Lung (tissue), 17 donors: ENCODE measurements at places on chromosomes 7 and 10. TPM values are rescaled to one million over a fixed set of nuclear protein-coding genes. Genes with fewer than 3 reads are reported as not detected.

Gene PLAC9
- 12.1 TPM for total RNA-seq

Gene PTN
- total RNA-seq, result 0.77 TPM

Gene FAM25C
- not detected for total RNA-seq

Gene FAM171A1
- 10.8 TPM for total RNA-seq

Gene TAS2R41
- total RNA-seq, result not detected

Gene OPN4
- not detected for total RNA-seq

Gene UTF1
- total RNA-seq, result 0.52 TPM

Gene METTL27
- total RNA-seq, result 22.1 TPM

- no peak for DNase-seq
- no peaks in the 10 kb centered on the region for H3K36me3 ChIP-seq
- H3K27ac ChIP-seq, result no peak overlapping the region
- no peak overlapping the region for H3K4me3 ChIP-seq
- no peaks in the 10 kb centered on the region for H3K4me1 ChIP-seq
Observed at GRCh38 chr7:74312418-74313028, 23.3 kb downstream of the CLIP2 start.

- DNase-seq, result no peak
- H3K4me3 ChIP-seq, result no peak overlapping the region
- H3K4me1 ChIP-seq, result no peaks in the 10 kb centered on the region
- H3K36me3 ChIP-seq, result no peaks in the 10 kb centered on the region
- H3K27me3 ChIP-seq, result no peaks in the 10 kb centered on the region
- peak overlapping the region; percentile 49 for H3K27ac ChIP-seq
Observed at GRCh38 chr10:62760401-62760800, 44.1 kb upstream of the ADO start.

GRCh38 chr7:28088032-28088431, 92.6 kb downstream of the JAZF1 start:
- H3K27me3 ChIP-seq, result no peaks in the 10 kb centered on the region
- no peaks in the 10 kb centered on the region for H3K36me3 ChIP-seq
- no peak overlapping the region for H3K27ac ChIP-seq
- no peak for DNase-seq
- H3K4me1 ChIP-seq, result no peaks in the 10 kb centered on the region
- no peak overlapping the region for H3K4me3 ChIP-seq

- no peaks in the 10 kb centered on the region for H3K36me3 ChIP-seq
- H3K27ac ChIP-seq, result no peak overlapping the region
- no peak for DNase-seq
- H3K4me3 ChIP-seq, result no peak overlapping the region
- no peaks in the 10 kb centered on the region for H3K27me3 ChIP-seq
- H3K4me1 ChIP-seq, result no peaks in the 10 kb centered on the region
Observed at GRCh38 chr10:70622981-70623844, 20.7 kb upstream of the PRF1 start.

DNA sequence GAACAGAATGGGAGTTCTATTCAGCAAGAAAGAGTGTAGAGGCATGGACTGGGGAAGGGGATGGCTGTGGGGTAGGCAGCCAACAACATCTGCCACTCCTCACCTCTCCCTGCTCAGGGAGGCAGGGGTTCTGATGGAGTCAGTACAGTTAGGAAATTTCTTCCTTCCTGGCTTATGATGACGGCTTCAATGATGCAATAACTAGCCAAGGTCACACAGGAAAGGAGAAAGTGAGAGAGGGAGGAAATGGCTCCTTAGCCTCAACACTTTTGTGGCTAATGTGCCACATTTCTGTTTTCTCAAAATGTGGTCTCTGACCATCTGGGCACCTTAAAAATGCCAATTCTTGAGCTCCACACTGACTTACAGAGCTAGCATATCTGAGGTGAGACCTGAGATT, 79.3 kb upstream of the PDZD8 start:
- H3K4me3 ChIP-seq, result no peak overlapping the region
- no peaks in the 10 kb centered on the region for H3K36me3 ChIP-seq
- no peak overlapping the region for H3K27ac ChIP-seq
- DNase-seq, result no peak

DNA sequence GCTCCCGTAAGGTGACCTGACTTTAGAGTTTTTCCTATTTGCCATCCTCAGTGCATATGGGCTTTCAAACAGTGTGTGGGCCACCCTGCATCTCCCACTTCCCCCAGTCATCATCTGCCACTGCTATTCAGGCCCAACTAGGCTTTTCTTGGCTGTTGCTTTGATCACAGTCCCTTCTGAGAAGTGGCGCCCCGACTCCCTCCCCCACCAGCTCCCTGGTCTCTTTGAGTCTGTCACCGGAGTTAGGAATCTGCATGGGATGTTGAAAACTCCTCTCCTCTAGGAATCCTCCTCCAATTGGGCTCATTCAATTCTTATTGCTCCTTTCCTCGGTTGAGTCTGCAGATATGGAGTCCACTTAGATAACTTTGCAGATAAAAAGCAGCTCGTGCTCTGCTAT, 32.1 kb downstream of the HIF1AN start:
- H3K4me3 ChIP-seq, result no peak overlapping the region
- no peaks in the 10 kb centered on the region for H3K4me1 ChIP-seq
- peaks cover 43% of the 10 kb centered on the region for H3K27me3 ChIP-seq
- no peak overlapping the region for H3K27ac ChIP-seq

- peaks cover 21% of the 10 kb centered on the region for H3K4me1 ChIP-seq
- no peak for DNase-seq
- peak overlapping the region; percentile 73 for H3K27ac ChIP-seq
Observed at GRCh38 chr10:86954681-86955500, 2.5 kb downstream of the MMRN2 start.

DNA sequence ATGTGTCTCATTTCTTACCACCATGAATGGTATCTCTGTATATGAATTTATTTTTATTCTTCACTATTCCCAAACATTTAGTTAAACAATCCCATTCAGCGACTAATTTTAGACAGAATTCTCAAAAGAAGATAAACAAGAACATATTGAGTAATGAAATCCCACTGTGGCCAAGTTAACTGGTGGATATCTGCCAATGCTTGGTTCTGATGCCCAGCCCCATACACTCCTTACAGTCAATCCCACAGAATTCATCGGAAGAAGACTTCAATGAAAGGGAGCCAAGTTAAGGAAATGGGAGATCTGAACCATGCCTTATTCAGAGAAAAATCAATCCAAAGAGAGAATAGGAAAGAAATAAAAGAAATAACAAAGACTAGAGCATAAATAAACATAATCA, 518.0 kb downstream of the XPNPEP1 start:
- no peaks in the 10 kb centered on the region for H3K27me3 ChIP-seq
- no peak overlapping the region for H3K4me3 ChIP-seq
- H3K36me3 ChIP-seq, result no peaks in the 10 kb centered on the region
- DNase-seq, result no peak
- H3K4me1 ChIP-seq, result no peaks in the 10 kb centered on the region

DNA sequence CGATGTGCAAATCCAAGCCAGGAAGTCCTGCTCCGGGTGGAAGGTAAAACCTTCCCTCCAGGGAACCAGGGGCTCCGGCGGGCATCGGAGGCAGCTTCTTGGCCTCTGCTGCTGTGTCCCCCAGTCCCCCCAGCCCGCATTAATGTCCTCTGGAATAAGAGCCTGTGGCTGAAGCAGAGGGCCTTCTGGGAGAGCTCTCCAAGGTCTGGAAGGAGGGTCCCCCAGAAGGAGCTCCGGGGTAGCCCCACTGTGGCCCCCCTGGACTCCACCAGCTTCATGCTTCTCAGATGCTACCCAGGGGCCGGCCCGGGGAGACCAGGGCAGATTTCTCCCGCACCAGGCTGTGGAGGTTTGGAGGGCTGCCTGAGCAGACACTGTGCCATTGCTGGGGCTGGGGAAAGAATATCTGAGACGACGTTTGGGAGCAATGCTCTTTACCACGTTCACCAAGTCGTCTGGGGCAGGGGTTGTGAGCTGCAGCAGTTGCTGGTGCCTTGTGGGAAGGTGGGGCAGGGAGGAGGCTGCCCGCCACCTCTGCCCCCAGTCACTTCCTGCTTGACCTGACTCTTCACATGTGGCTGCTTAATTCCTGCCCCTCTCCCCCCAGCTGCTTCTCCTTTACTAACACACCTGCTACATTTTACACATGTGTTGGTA, 8.3 kb downstream of the ZNF853 start:
- H3K4me1 ChIP-seq, result no peaks in the 10 kb centered on the region
- H3K36me3 ChIP-seq, result peaks cover 6% of the 10 kb centered on the region
- H3K27me3 ChIP-seq, result no peaks in the 10 kb centered on the region
- no peak overlapping the region for H3K27ac ChIP-seq
- no peak for DNase-seq
- no peak overlapping the region for H3K4me3 ChIP-seq

DNA sequence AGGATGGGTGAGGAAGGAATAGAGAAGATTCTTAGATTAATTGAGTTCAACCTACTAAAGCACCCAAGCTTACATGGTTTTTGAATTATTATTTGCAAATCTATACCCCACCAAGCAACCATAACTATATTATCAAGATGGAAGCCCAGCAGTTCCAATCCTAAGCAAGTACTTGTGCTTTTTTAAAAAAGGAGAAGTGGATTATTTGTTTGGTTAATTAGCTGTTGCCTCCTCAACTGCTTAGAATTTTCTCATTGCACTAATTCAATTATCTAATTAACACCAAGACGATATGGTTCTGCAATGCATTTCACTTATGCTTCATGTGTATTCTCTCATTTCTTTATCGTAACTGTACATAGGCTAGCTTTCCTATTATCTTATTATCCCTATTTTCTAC, 27.3 kb upstream of the WIPF3 start:
- no peaks in the 10 kb centered on the region for H3K36me3 ChIP-seq
- H3K27me3 ChIP-seq, result peaks cover 46% of the 10 kb centered on the region
- no peaks in the 10 kb centered on the region for H3K4me1 ChIP-seq
- DNase-seq, result no peak

DNA sequence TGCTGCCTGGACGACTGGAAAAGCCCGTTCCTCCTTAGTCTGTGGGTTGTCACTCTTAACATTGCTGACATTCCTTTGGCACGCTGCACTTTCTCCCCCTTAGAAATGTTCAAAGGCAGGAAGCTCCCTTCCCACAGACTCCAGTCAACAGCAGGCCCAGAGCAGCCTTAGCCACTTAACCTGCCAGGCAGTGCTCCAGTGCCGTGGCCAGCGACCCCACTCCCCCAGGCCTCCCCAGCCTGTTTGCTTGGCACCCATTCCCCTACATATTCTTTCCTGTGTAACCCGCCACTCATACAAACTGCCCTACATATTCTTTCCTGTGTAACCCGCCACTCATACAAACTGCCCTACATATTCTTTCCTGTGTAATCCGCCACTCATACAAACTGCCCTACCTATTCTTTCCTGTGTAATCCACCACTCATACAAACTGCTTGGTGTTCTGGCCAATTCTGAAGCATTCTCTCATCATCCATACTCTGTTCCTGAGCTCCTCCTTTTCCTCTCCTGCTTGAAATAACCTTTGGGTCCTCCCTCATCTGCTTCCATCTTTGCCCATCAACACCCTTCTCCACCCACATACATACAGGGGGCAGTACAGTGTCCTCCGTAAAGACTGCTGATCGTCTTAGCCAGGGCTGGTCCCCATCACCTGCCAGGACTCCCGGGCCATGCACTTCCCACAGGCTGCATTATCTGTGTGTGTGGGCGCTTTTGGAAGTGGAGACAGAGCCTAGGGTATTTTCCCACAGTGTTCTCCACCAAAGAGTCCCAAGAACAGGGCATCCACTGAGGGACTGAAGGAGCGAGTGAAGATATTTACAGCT, 57.3 kb downstream of the ADARB2 start:
- H3K4me1 ChIP-seq, result peaks cover 8% of the 10 kb centered on the region
- H3K27me3 ChIP-seq, result no peaks in the 10 kb centered on the region
- H3K4me3 ChIP-seq, result no peak overlapping the region
- H3K27ac ChIP-seq, result no peak overlapping the region
- DNase-seq, result no peak

DNA sequence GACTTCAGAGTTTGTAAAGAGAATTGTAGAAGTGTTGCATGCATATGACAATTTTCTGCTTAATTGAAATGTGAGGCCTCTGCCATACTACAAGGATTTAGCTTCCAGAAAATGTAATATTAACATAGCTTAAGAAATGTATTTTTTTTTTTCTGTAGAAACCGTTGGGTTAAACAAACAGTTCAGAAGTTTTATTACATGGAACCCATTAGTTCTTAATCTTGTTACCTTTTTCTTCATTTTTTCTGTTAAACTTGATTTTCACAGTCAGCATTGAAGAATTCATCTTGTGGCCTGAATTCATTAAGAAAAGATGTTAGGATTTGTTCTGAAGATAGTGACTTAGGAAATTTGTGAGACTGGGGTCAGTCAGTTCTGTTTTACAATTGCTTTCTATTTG, 4.9 kb downstream of the PTEN start:
- no peak overlapping the region for H3K27ac ChIP-seq
- H3K4me1 ChIP-seq, result no peaks in the 10 kb centered on the region
- no peaks in the 10 kb centered on the region for H3K36me3 ChIP-seq
- peak; percentile 54 for DNase-seq

DNA sequence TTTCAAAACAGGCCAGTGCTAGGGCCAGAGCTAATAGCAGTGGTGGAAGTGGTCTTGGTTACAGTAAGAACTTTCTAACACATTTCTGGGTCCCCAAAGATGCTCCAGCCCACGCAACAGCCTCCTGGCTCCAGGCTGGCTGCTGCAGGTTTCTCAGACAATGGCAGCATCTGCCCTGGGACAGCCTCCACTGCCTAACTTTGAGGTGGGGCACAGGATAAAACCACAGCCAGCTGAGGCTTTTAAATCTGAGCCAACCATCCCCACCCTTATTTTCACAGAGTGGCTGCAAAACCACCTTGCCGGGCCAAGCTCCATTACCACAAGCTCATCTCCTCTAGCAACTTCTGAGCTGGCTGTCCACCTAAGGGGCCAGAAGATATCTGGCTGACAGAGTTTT, 84.8 kb downstream of the FAM53B start:
- no peaks in the 10 kb centered on the region for H3K36me3 ChIP-seq
- H3K4me1 ChIP-seq, result peaks cover 13% of the 10 kb centered on the region
- DNase-seq, result no peak
- H3K27ac ChIP-seq, result no peak overlapping the region
- H3K4me3 ChIP-seq, result no peak overlapping the region

GRCh38 chr7:19772841-19773760, at the start of gene TMEM196:
TSS of gene TMEM196 (minus strand) at chr7:19773617. CDS start at chr7:19772696, 921 bp downstream.
- H3K27ac ChIP-seq, result no peak within 1 kb of the TSS
- peaks cover 17% of the 10 kb centered on the region for H3K27me3 ChIP-seq
- H3K4me3 ChIP-seq, result no peak within 1 kb of the TSS
- H3K36me3 ChIP-seq, result no peaks in the 10 kb centered on the region
- peak; percentile 48 for DNase-seq

DNA sequence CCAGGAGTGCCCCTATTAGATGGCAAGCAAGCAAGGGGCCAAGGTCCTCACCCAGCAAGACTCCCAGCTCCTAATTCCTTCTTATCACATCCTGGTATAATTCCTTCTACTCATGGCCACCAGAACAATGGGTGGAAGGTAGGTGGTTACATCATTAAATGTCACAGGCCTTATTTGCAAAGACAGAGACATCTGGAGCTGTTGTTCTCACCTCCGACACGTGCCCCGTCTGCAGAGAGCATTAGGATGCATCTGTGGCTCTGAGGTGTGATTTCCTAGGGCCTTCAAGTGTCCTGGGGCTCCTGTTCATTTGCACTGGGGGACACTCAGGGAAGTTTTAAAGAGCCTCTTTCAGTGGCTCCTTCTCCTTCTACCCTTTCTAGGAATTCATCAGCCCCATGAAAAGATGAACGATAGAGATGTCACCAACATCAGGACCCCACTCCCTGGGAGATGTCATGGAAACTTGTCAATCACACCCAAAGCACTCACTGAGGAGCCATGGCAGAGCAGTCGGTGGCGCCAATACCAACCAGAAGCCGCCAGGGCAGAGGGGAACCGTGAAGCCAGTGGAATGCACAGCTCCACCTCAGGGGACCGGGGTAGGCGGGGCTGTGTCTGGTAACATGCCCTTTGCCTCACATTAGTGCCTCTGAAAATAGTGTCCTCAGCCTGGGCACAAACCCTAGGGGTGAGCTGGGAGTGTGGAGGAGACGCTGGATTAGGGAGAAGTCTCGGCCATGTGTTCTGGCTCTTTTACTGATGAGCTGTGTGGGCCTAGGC, 2.9 kb upstream of the ATP6V0E2 start:
- no peaks in the 10 kb centered on the region for H3K27me3 ChIP-seq
- no peak for DNase-seq
- no peaks in the 10 kb centered on the region for H3K36me3 ChIP-seq
- H3K27ac ChIP-seq, result no peak overlapping the region
- peaks cover 15% of the 10 kb centered on the region for H3K4me1 ChIP-seq
